D341Med (cell line): ENCODE measurements at places on chromosomes 5 and 9.

- DNase-seq, result peak; percentile 44
Measured at GRCh38 chr5:122149321-122150090, 20.2 kb downstream of the ZNF474 start.

DNA sequence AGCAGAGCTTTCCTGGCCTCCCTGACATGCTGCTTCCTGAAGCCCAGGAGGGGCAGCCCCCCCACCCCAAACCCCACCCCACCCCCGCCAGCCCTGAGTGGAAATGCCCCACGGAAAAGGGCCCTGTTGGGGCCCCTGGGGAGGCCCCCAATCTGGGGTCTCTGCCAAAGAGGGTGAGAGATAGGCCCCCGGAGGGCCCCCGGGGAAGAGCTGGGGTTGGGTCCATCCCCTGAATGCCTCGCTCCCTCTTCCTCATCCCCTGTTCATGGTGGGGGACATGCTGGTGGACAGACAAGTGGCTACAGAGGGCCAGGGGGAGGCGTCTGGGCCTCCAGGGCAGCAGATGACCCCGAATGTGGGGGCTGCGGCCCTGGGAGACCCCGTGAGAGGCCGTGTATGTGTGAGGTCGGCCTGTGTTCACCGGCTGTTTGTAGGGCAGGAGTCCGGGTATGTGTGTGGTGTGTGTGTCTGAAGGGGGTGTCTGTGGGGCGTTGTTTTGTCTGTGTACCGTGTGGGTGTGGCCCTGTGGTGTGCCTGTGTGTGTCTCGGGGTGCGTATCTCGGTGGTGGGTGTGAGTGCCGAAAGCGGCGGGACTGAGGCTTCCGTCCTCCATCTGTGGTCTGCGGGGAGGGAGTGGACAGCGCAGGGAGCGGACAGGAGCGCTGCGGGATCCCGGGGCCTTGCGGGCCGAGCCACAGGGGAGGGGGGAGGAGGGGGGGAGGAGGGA, 11.3 kb downstream of the C9orf50 start:
- no peak for DNase-seq

- no peak for DNase-seq
Measured at GRCh38 chr5:57738301-57738700, 255.7 kb upstream of the ACTBL2 start.

GRCh38 chr5:74361406-74362358, 278.8 kb downstream of the ENC1 start:
- DNase-seq, result no peak

GRCh38 chr9:124212381-124213050, 45.2 kb upstream of the NEK6 start:
- no peak for DNase-seq

- no peak for DNase-seq
Measured at GRCh38 chr9:95760791-95761190, 114.7 kb upstream of the ERCC6L2 start.

GRCh38 chr5:169429044-169429443, 128.1 kb upstream of the SLIT3 start:
- DNase-seq, result no peak

DNA sequence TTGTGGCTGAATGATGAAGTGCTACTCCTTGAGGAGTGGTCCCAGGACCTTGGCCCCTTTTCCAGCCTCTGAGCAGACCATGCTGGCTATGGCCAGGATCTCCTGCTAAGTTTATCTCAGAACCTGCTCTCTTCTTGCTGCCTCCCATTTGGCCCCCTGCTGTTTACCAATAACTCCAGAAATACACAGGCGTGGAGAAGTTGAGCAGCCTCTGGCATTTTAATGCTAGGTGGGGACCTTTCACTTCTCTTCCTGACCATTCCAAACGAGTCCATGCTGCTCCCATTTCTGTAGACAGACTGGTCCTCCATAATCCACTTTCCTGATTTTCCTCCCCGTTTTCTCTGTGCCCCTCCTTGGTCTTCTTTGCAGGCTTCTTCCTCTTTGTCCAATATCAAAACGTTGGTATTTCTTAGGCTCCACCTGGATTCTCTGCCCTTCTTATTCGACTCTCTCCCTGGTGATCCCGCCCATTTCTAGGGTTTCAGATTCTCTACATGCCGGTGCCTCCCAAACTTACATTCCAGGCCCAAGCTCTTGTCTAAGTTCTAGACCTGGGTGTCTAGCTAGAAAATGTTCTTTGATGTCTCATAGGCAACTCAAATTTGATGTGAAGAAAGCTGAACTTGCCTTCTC, 33.4 kb upstream of the TNFAIP8 start:
- DNase-seq, result no peak

GRCh38 chr5:72121052-72121779, 13.9 kb downstream of the MAP1B start:
- no peak for DNase-seq

DNA sequence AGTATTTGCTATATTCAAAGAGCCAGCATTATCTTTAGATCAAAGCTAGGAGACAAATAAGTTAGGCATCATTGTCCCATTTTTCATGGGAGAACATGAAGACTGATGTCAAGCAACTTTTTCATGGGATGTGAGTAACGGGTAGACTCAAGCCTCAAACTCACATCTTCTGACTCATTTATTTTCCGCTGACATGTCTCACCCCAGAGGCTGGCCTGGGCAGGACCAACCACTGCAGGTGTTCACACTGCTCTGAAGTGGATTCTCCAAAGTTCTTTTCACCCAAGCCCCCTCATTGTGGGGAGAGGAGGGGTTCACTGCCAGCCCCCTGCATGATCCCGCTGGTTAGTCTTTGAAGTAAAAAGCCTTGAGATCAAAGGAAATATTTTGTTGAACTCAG, 34.9 kb upstream of the BASP1 start:
- DNase-seq, result no peak

GRCh38 chr9:33167972-33168461, 881 bp upstream of the B4GALT1 start:
- no peak for DNase-seq

GRCh38 chr5:52449516-52449915, 338.2 kb upstream of the ITGA1 start:
- DNase-seq, result no peak

DNA sequence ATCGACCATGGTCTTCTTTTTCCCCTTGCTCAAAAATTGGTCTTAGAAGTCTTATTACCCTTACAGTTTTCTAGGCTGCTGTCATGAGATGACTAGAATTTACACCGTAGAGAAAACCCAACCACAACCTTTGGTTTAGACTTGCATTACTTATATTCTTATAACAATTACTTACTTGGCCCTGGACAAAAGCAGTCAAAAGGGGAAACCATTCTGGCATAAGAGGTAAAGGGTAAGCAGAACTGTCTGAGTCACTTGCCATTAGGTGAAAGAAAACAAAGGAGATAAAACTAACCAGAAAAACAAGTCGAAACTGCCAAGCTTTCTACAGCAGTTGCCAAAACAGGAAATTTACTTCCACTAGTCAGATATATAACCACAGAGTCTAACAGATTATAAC, 17.9 kb downstream of the TMEM245 start:
- DNase-seq, result no peak

GRCh38 chr9:19587678-19588077, 178.9 kb downstream of the ACER2 start:
- DNase-seq, result no peak

GRCh38 chr5:128174951-128175350, 91.4 kb downstream of the SLC12A2 start:
- no peak for DNase-seq

GRCh38 chr5:19264821-19265220, 723.2 kb downstream of the CDH18 start:
- DNase-seq, result no peak

- DNase-seq, result no peak
Measured at GRCh38 chr9:79674052-79674777, 102.5 kb downstream of the TLE4 start.

DNA sequence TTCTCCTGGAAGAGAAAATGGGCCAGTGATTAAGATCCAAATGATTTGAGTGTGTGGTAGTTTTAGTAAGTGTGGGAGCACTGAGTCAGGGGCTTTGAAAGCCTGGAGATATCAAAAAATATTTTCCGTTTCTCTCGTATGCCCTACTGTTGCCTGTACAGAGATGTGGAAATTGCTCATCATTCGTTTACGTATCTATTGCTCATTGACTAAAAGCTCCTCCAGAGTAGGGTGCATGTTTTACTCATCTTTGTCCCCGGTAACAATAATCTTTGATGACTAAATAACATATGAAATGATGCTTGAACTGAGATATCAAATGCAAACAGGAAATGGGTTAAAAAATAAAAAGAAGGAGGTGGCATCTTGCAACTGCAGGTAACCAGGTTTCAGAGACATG, 114.2 kb upstream of the FST start:
- DNase-seq, result no peak

GRCh38 chr9:130982636-130983358, 26.2 kb upstream of the LAMC3 start:
- peak; percentile 15 for DNase-seq

DNA sequence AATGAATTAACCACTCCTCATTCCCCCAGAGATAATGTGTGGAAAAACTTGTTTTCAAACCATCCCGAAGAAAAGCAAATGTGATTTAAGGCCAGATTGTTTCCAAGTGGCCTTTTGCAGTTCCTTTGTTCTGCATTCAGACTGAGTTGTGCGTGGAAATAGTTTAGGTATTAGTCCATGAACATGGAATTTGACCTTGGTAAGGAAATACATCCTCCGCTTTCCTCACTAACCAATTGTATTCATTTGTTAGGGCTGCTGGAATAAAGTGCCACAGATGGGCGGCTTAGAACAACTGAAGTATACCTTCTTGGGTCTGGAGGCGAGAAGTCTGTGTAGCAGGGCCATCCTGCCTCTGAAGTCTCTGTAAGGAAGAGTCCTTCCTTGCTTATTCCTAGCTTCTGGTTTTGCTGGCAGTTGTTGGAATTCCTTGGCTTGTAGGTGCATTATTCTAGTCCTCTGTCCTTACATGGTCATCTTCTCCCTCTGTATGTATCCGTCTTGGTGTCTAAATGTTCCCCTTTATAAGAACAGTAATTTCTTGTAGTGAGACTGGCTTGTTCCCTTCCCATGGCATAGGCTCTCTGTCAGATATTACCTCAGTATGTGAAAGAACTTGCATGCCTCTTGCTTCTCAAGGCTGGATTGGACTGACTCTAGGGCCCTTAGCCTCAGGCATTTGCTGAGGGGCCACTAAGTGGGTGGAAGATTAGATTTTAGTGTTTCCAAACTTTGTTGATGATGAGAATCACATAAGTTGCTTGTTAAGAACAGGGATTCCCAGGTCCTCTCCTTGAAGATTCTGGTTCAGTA, 53.9 kb downstream of the RAI14 start:
- no peak for DNase-seq

- no peak for DNase-seq
Measured at GRCh38 chr5:20300110-20300509, 312.1 kb upstream of the CDH18 start.

- no peak for DNase-seq
Measured at GRCh38 chr5:10987276-10987924, 226.4 kb upstream of the DAP start.

GRCh38 chr5:15002173-15002572, 130.6 kb upstream of the ANKH start:
- DNase-seq, result no peak

DNA sequence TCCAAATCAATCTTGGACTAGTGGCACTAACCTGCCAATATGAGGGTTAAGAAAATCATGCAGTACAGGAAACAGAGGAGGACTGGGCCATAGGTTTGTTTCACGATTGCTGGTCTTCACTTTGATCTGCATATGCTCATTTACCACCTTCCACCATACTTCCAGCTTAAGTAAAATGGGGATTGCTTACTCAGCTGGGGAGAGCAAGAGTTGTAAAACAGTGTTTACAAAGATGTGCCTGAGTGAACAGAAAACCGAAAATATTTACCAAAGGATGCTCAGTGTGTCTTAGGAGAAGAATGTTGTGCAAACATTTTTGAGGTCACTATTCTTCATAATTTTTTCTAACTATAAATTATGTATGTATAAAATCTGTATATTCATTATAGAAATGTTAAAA, 65.1 kb upstream of the DNAH5 start:
- DNase-seq, result no peak

DNA sequence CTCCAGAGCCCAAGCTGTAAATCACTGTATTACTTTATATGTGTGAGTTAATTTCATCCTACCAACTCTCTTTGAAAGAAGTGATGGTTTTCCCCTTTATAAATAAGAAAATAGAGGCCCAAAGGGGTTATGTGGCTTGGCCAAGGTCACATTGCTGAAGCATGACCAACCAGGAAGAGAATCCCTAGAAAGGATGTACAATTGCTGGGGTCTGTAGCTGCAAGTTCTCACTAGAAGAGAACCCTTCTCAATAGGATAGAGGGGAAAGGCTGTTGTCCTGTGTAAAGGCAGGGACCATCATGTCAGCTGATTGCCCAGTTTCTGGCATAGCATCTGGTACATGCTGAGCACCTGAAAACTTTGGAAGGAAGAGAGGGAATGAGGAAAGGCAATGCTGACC, 39.0 kb upstream of the FAT2 start:
- DNase-seq, result no peak

GRCh38 chr9:128117613-128118471, 9.7 kb downstream of the PTGES2 start:
- DNase-seq, result peak; percentile 89

DNA sequence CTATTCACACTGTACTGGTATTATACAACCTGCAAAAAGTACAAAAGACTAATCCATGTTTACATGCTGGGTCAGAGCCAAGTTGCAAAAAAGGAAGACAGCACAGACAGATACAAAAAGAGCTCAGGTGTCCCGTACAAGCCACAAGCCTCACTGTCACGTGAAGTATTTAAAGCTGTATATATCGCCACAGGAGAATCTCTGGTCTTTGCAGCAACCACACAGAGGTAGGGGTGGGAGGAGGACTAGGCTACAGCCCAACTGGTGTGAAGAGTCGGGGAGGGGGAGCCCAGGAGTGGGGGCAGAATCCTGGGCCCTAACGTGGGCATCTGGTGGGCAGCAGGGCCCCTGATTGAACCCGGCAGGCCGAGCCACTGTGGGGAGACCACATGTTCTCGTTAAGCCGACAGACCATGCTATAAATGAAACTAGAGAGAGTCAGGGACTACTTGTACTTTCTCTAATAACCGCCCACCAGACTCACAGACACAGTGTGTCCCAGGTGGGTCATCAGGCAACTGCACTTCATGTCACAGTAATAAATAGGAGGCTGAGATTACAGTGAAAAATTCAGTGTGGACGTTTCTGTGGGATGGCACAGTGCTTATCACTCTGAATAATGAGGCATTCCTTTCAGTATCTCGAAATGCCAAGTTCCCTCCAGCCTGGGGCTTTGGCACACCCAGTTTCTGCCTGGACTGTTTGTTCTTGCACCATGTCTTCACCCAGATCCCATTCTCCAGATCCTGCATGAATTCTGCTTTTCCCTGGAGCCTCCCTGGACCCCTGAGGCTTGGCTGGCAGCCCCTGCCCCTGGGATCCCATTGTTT, 79.3 kb upstream of the SH3PXD2B start:
- DNase-seq, result no peak

DNA sequence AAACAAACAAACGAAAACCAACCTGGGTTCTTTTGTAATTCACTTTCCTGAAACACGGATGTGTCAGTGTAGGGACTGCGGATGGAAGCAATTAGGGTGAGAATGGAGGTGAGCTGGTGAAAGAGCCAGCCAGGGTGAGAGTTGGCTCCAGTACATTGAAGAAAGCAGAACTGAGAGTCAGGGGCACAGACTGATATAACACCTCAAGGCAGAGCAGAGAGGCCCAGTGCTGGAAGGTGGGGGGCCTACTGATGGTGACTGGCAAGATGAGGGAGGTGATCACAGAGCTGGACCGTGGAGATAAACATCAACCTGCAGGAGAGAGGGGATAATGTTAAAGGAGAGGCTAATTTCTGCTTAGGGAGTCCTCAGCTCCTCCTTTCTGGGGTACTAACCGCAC, 221.1 kb downstream of the MAN2A1 start:
- DNase-seq, result no peak

- DNase-seq, result no peak
Measured at GRCh38 chr9:91458906-91459305, 35.3 kb upstream of the NFIL3 start.
